Activated naive CD8-positive, alpha-beta T cell treated with anti-CD3 and anti-CD28 coated beads for 36 hours (primary cell): ENCODE measurements at places on chromosomes 1 and 21. TPM values are rescaled to one million over a fixed set of nuclear protein-coding genes. Genes with fewer than 3 reads are reported as not detected.

DNA sequence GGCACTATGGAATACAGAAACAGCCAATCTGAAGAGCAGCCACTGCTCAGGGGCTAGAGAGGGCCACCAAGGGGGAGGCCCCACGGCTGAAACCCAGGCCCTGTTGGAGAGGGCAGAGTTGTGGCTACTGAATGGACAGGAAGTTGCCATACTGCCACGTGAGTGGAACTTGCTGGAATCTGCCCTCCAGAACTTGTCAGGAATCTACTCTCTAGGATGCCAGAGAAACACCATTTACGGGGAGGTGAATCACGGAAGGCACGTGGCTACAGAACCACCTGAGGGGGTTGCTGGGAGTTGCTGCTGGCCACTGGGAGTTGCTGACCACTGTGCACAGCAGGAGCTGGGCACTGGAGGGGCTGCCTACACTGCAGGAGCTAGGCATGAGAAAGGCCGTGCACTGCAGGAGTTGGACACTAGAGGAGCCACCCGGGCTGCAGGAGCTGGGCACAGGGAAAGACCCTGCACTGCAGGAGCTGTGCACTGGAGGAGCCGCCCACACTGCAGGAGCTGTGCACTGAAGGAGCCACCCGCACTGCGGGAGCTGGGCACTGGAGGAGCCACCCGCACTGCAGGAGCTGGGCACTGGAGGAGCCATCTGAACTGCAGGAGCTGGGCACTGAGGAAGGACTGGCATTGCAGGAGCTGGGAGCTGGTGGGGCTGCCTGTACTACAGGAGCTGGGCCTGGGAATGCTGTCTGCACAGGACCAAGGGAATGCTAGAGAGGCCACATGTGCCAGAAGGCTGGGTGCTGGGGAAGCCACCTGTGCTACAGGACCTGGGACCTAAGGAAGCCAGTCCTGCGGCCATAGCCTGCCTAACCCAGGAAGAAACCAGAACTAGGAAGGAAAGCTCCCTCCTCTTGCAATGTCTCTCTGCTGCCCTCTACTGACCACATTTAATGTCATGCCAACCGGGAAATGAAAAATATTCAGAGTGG lies 343.4 kb downstream of the MATN1 start:
- peaks cover 20% of the 10 kb centered on the region for H3K27me3 ChIP-seq
- no peak overlapping the region for H3K4me3 ChIP-seq
- H3K36me3 ChIP-seq, result no peaks in the 10 kb centered on the region
- H3K4me1 ChIP-seq, result no peaks in the 10 kb centered on the region

GRCh38 chr1:44048532-44049215 lies 17.4 kb upstream of the SLC6A9 start:
- H3K36me3 ChIP-seq, result no peaks in the 10 kb centered on the region
- H3K4me1 ChIP-seq, result peaks cover 17% of the 10 kb centered on the region
- H3K4me3 ChIP-seq, result peak overlapping the region; percentile 47
- H3K27ac ChIP-seq, result peak overlapping the region; percentile 20
- DNase-seq, result no peak
- H3K27me3 ChIP-seq, result peaks cover 3% of the 10 kb centered on the region

DNA sequence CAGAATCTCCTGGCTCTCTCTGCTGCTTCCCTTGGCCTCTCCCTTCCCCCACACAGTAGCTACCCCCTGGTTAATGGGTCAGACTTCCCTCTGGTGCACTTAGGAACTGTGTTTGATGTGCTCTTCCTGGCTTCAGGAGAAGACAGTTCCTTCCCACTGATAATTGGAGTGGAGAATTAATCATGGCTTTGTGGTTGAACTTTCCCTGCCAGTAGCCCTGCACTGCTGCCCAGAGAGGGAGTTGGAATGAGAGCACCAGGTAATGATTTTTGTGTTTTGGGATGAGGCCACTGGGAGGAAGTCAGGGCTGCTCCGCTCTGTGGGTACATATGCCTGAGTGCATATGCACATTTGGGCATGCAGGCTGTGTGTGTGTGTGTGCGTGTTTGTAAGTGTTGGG lies 39.7 kb upstream of the PADI2 start:
- no peak overlapping the region for H3K4me3 ChIP-seq
- peaks cover 5% of the 10 kb centered on the region for H3K27me3 ChIP-seq
- H3K4me1 ChIP-seq, result peaks cover 4% of the 10 kb centered on the region

GRCh38 chr1:201369209-201369608 lies 8.3 kb downstream of the TNNT2 start:
- no peak for DNase-seq
- no peaks in the 10 kb centered on the region for H3K4me1 ChIP-seq
- H3K27me3 ChIP-seq, result peaks cover 19% of the 10 kb centered on the region
- H3K36me3 ChIP-seq, result no peaks in the 10 kb centered on the region

DNA sequence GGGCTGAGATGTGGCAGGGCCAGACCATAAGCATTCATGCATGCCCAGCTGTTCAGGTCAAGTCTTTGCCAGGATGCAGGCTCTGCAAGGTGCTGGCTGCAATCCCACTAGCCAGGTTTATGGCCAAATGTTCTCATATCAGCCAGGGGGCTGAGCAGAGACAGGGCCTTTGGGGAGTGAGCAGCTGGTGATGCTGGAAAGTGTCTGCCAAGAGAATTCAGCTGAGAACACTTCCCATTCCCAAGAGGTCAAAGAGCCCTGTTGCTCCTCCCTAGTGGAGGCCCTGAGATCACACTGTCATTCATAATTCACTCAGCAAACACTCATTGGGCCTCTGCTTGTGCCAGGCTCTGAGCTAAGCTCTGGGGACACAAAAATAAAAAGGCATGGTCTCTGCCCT lies 150.3 kb downstream of the DMRTA2 start:
- H3K4me3 ChIP-seq, result no peak overlapping the region
- H3K27me3 ChIP-seq, result peaks cover 6% of the 10 kb centered on the region
- no peaks in the 10 kb centered on the region for H3K4me1 ChIP-seq
- H3K36me3 ChIP-seq, result no peaks in the 10 kb centered on the region
- no peak overlapping the region for H3K27ac ChIP-seq

GRCh38 chr1:220797553-220797952 lies 10.8 kb downstream of the MTARC1 start:
- DNase-seq, result no peak
- H3K36me3 ChIP-seq, result no peaks in the 10 kb centered on the region
- H3K4me3 ChIP-seq, result no peak overlapping the region
- H3K27me3 ChIP-seq, result no peaks in the 10 kb centered on the region

DNA sequence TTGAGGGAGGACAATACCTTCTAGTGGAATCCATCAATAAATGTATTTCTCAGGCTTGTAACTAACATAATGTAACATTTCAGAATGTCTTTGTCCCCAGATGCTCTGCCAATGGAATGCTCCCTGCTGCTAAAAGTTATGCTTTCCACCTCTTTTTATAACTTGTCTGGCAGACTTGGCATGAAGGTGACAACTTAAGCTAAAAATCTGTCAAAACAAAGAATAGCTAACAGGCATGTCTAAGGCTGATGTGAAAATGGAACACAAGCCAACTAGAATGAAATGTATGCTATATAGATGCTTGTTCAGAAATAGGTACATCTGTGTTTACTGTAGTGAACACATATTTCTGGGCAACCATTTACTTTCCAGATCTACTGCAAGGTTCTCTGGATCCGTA lies 467.9 kb downstream of the MRPL39 start:
- H3K4me3 ChIP-seq, result no peak overlapping the region
- H3K27ac ChIP-seq, result no peak overlapping the region
- H3K36me3 ChIP-seq, result no peaks in the 10 kb centered on the region
- no peak for DNase-seq

DNA sequence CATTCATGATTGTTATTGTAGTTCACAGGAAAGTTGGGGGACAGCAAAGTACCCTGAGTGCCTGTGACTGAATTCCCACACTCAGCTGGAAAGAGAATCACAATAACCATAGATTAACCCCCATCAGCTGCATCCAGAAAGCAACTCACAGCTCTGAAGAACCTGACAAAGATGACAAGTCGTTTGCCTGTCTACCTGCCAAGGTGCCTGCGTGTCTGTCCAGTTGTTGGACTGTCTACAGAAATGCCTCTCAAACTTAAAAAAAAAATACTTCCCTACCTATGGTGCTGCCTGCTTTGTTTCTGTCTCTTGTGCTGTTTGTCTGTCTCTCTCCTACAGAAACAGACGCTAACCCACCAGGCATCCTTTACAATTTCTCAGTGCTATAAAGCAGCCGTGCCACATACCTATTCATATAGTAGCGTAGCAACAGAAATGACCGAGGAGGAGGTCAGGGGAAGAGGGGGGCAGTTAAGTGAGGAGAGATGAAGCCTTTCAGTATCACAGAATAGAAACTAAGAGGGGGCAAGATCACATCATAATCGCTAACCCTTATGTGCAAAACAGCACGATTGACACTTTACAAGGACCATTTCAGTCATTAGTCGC lies 154.6 kb upstream of the HMGB4 start:
- H3K4me1 ChIP-seq, result no peaks in the 10 kb centered on the region
- peaks cover 27% of the 10 kb centered on the region for H3K27me3 ChIP-seq
- H3K27ac ChIP-seq, result no peak overlapping the region
- no peak overlapping the region for H3K4me3 ChIP-seq
- DNase-seq, result no peak

- peaks cover 7% of the 10 kb centered on the region for H3K36me3 ChIP-seq
- DNase-seq, result no peak
- no peaks in the 10 kb centered on the region for H3K4me1 ChIP-seq
- no peak overlapping the region for H3K27ac ChIP-seq
- H3K4me3 ChIP-seq, result no peak overlapping the region
- peaks cover 28% of the 10 kb centered on the region for H3K27me3 ChIP-seq
These were observed 29.8 kb upstream of the PADI2 start for GRCh38 chr1:17148950-17149608.

GRCh38 chr1:25820247-25821111 lies 725 bp downstream of the MTFR1L start:
- DNase-seq, result peak; percentile 79
- H3K4me3 ChIP-seq, result peak overlapping the region; percentile 87
- peak overlapping the region; percentile 88 for H3K27ac ChIP-seq
- H3K4me1 ChIP-seq, result peaks cover 22% of the 10 kb centered on the region
- no peaks in the 10 kb centered on the region for H3K27me3 ChIP-seq

- no peak overlapping the region for H3K27ac ChIP-seq
- no peaks in the 10 kb centered on the region for H3K4me1 ChIP-seq
- no peak overlapping the region for H3K4me3 ChIP-seq
- no peaks in the 10 kb centered on the region for H3K36me3 ChIP-seq
- no peak for DNase-seq
- H3K27me3 ChIP-seq, result peaks cover 3% of the 10 kb centered on the region
These were observed 345.5 kb upstream of the C1orf87 start for GRCh38 chr1:60419023-60419422.

GRCh38 chr1:8970870-8971337 lies 25.2 kb downstream of the CA6 start:
- H3K4me3 ChIP-seq, result peak overlapping the region; percentile 95
- no peaks in the 10 kb centered on the region for H3K27me3 ChIP-seq
- peak overlapping the region; percentile 97 for H3K27ac ChIP-seq
- peaks cover 44% of the 10 kb centered on the region for H3K4me1 ChIP-seq
- H3K36me3 ChIP-seq, result peaks cover 61% of the 10 kb centered on the region

GRCh38 chr1:204506969-204507316 lies 9.3 kb upstream of the MDM4 start:
- peaks cover 27% of the 10 kb centered on the region for H3K4me1 ChIP-seq
- peak; percentile 84 for DNase-seq
- peak overlapping the region; percentile 87 for H3K4me3 ChIP-seq
- H3K27ac ChIP-seq, result peak overlapping the region; percentile 99

- no peak overlapping the region for H3K4me3 ChIP-seq
- peaks cover 6% of the 10 kb centered on the region for H3K4me1 ChIP-seq
- no peaks in the 10 kb centered on the region for H3K27me3 ChIP-seq
- no peak overlapping the region for H3K27ac ChIP-seq
- no peak for DNase-seq
These were observed 7.4 kb downstream of the DOP1B start for GRCh38 chr21:36163750-36164741.

- H3K4me1 ChIP-seq, result peaks cover 74% of the 10 kb centered on the region
- H3K36me3 ChIP-seq, result peaks cover 1% of the 10 kb centered on the region
- H3K4me3 ChIP-seq, result no peak overlapping the region
These were observed 181.8 kb upstream of the EDN2 start for GRCh38 chr1:41665962-41666917.

DNA sequence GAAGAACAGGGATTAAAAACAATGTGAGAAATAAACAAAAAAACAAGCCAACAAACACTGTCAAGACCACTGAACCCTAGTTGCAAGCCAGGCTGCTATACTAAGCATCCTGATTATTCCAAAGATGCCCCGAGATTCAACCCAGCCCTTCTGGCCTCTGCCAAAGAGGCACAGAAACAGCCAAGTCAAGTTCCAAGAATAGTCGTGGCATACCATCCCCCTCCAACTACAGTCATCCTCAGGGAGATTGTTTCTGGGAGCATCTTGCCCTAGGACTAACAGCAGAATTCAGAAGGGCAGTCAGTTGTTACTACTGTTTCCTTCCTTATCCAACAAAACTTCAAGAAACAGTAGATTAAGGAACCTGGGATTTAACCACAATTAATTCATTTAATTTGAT lies 52.3 kb downstream of the ABL2 start:
- no peak for DNase-seq
- H3K27ac ChIP-seq, result no peak overlapping the region
- H3K27me3 ChIP-seq, result no peaks in the 10 kb centered on the region
- H3K4me1 ChIP-seq, result peaks cover 4% of the 10 kb centered on the region

DNA sequence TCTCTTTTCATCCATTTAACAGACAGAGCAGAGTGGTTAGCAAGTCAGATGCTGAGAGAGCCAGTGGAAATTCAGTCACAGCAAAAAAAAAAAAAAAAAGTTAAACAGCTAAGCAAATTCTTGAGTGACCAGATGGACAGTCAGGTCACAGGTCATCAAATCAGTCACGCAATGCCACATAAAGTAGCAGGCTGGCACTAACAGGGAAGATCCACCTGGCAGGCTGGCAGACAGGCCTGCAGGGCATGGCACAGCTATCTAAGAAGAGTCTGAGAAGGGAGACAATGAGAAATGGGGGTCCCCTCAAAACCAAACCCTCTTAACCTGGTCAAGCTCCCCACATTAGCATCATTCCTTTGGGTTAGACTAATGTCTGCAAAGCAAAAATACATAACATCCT lies 371.9 kb downstream of the TTLL7 start:
- no peaks in the 10 kb centered on the region for H3K4me1 ChIP-seq
- no peak overlapping the region for H3K4me3 ChIP-seq
- no peaks in the 10 kb centered on the region for H3K27me3 ChIP-seq
- no peak for DNase-seq
- no peak overlapping the region for H3K27ac ChIP-seq

DNA sequence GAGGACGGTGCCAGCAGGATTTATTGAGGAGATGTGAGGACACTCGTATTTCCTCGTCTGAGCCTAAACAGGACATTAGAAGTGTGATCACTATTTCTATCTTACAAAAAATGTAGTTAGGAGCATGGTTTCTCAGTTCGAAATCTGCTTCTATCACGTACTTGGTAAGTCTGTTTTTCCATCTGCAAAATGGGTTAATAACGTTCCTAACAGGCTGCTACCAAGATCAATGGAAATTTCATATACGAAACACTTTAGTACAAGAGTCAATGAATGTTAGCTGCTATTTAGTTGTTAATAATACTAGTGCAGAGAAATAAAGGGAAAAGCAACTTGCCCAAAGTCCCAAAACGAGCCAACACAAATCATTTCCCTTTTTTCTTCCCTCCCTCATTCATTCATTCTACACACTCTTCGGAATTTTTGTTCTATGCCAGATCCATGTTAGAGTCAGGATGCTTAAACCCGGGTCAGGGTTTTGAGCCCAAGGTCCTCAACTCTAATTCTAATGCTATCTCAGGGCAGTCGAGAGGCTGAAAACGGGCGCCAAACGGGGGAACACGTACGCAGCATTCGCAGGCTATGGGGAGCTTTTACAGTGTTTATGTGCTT lies 608 bp downstream of the SNRNP40 start:
- no peak overlapping the region for H3K4me3 ChIP-seq
- H3K27me3 ChIP-seq, result no peaks in the 10 kb centered on the region
- H3K4me1 ChIP-seq, result peaks cover 38% of the 10 kb centered on the region
- H3K27ac ChIP-seq, result no peak overlapping the region
- DNase-seq, result no peak
- peaks cover 26% of the 10 kb centered on the region for H3K36me3 ChIP-seq

The GRHL3 gene
- total RNA-seq, result not detected

The SPRR5 gene
- not detected for total RNA-seq

The GSTM1 gene
- not detected for total RNA-seq

The RIIAD1 gene
- not detected for total RNA-seq

The PRR9 gene
- not detected for total RNA-seq

The IFNAR2 gene
- 36.9 TPM for total RNA-seq

The BCL2L15 gene
- 2.2 TPM for total RNA-seq
